ENCODE measurements at places on chromosomes 13 and 19.

DNA sequence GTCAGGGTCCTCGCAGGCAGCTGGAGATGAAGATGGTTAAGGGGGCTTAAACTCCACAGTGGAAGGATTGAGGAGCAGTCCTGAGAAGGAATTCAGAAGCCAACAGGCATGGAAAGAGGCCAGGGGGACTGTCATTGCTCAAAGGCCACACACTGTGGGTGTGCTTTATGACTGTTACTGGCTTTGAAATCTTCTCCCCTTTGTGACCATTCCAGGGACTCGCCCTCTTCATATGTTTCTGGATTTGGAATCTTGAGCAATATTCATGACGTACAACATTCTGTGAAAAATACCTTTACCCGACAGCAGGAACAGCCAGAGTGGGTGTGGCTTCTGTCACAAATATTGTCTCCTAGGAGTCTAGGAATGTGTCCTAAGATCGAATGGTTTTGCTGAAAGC is 16.6 kb downstream of the CEACAM7 start:
- DNase-seq = no peak

DNA sequence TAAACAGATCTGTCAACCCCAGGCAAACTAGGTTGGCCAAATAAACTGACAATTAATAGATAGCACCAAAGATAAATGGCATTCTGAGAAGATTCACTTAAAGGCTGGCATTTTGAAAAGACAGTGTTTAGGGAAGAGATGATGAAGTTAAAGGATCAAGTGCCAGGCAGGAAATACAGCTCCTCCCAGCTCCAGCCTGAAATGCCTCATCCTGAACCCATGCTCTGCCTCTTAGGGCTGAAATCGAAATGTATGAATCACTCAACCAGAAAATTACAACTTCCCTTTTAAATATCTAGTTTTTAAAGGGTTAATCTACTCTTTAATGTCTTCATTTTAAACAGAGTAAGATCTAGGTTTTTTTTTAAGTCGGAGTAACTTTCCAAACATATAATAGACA is 171.2 kb upstream of the UBL3 start:
- no peak for DNase-seq

DNA sequence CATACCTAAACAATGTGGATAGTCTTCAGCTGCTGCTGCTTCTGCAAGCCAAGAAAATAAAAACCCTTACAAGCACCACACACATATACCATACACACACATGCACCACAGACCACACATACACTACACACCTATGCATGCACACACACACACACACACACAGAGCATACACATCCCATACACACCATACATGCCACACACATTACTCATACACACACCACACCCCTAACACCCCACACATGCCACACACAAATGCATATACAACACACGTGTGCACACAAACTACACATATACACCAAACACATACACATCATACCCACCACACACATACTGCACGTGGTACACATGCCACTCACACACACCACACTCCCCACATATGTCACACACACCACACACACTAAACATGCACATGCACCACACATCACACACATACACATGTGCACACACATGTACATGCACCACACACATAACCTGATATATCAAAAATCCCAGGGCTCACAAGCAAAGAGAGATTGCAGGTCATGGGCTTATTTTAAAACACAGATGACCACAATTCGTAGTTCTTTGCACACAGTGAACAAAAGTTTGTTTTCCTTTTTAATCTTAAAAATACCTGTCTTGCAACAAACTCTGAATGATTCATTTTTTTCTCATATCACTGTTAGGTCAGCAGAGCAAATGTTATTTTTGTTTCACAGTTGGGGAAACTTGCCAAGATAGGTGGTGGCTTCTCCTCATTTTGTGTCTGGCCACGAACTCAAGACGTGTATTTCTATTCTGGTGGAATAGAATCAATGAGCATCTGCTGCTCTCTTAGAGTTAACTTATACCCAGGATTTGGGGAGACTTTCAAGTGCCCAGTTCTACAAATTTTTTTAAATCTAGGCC is 456.6 kb downstream of the FGF9 start:
- DNase-seq = no peak

DNA sequence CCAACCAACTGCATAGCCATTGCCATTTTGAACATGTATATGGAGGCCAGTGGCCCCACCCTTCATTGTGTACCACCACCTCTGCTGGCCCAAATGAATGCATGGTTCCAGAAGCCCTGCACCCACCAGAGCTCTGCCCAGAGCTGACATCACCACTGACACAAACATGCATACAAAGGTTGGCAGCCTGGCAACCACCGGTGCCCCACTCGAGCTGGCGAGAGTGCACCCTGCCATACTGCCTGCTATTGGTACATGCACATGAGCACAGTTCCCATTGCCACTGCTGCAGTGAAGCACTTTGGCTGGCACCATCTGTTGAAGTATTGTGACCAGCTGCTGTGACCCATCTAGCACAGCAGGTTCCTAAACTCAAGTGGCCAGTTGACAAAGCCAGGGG is 1564.9 kb downstream of the OLFM4 start:
- no peak for DNase-seq

DNA sequence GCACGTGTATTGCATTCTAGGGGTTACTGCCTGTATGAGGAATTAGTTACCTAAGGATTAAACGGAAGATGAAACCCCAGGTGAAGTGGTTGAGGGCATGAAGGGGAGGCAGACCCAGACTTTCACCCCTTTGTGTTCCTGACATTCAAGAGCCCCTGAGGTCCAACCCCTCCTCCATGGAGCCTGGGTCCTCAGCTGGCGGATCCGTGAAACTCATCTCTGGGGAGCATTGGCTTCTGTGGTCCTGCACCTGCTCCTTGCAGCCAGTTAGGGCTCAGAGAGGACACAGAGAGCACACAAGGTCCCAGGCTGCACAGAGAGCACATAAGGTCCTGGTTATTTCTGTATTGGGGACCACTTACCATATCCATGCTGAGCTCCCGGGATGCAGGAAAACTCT is 7.0 kb upstream of the LILRA1 start:
- no peak for DNase-seq

DNA sequence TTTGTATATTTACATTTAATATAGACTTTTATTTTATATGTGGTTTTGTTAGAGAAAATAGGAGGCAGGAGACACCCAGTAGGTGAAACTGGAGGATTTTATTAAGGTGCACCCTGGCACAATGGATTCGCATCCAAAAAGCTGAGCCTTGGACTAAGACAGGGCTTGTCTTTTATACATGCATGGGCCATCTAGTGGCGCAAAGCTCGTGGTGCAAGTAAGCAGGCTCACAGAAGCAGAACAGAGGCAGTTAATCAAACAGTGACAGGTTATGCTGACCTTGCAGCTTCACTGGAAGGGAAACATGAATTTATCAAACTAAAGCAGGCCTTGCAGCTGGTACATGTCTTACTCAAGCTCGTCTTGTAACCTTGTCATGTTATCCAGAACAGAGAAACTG is 58.8 kb upstream of the ZNF681 start:
- peak; percentile 1 for DNase-seq

- DNase-seq = no peak
These were observed 31.2 kb downstream of the GADD45B start for GRCh38 chr19:2507109-2507508.

GRCh38 chr19:811506-812048 is 10.2 kb downstream of the PLPPR3 start:
- no peak for DNase-seq

DNA sequence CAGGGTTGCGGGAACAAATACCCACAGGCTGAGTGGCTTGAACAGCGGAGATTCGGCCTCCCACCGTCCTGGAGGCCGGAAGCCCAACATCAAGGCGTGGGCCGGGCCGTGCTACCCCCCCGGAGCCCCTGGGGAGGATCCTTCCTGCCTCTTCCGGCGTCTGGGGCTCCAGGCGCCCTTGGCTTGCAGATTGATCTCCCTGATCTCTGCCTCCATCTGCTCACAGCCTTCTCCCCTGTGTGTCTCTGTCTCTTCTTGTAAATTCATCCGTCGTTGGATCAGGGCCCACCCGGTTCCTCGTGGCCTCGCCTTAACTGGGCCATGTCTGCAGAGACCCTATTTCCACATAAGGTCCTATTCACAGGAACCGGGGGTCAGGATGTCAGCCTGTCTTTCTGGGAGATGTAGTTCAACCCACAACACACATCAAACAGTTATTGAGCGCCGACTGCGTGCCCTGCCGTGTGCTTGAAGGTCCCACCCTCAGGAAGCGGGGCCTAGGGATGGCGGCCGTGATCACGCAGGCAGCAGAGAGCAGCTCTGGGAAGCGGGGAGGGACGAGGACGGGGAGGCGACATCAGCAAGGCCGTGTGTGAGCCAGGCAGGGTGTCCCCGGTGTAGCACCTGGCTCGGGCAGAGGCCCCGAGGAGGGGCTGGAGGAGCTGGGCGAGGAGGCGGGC is 21.3 kb downstream of the HCN2 start:
- DNase-seq = no peak

DNA sequence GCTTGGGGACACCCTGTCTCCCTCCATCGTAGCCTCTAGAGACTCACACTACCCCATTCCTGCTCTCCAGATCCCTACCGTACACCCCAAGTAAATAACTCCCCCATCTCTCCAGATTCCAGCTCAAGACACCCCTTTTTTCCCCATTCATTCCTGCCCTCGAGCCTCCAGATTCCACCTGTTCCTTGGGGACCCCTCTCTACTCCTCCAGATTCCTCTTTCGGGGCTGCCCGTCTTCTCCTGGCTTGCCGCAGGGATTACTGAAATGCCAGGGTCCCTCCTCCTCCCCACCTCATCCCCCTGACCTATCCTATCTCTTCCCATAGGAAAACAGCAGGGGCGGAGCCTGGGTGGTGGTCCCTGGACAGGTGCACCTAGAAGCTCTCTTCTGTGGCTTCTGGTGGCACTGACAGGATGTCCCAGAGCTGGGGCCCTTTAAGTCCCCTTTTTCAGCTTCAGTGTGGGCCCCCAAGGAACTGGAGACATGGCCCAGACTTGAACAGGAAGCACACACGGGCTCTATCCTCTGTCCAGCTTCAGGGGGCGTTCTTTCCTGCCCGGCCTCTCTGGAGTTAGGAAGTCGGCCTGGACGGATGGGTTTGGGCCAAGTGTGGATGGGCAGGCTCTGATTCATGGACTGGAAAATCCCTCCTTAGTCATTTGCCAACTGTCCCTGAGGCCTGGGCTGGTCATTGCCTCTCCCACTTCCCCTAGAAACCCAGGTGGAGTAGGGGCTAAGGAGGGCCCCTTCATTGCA is 1.2 kb downstream of the ZSWIM4 start:
- DNase-seq = no peak

GRCh38 chr19:7657131-7657751 is 11.6 kb upstream of the RETN start:
- no peak for DNase-seq

DNA sequence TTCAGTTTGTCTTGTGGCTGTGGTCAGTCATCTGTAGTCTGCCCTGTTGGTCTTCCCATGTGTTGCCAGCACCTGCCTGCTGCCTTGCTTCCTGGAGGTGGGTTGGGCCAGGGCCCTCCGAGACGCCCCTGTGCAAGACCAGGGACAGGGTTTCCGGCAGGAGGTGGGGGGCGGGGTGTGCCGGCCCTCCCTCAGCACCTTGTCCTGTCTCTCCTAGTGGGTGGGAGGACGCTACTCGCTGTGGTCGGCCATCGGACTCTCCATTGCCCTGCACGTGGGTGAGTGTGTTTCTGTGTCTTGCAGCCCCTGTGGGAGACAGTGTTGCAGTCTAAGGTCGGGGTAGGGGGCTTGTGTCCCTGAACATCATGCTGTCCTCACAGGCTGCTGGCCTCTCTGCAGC is 11.2 kb upstream of the PDCD2L start:
- DNase-seq = no peak

- no peak for DNase-seq
These were observed 9.9 kb downstream of the CEACAM4 start for GRCh38 chr19:41616792-41617621.

DNA sequence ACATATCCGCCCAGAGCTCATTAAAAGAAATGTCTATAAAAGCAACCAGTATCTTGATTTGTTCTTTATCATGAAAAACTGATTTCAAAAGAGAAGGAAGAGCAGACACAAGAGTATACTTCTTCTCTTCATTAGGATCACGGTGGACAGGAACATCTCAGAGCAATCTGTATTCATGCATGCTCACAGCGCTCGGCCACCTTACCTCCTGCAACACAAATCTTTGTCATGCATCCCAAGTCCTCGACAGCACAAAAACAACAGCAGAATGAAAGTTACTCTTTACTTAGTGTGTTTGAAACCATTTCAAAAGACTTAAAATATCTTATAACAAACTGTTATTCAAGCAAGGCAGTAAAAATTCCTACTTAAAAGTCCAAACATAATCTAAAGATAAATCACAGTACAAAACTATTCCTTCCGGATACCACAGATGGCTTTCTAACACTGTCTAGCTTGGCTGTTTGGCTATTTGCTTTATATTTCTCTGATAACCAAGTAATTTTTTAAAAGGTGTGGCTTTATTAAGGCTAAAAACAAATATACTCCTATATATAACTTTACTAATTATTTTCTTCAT is 174.5 kb downstream of the TBC1D4 start:
- DNase-seq = no peak

DNA sequence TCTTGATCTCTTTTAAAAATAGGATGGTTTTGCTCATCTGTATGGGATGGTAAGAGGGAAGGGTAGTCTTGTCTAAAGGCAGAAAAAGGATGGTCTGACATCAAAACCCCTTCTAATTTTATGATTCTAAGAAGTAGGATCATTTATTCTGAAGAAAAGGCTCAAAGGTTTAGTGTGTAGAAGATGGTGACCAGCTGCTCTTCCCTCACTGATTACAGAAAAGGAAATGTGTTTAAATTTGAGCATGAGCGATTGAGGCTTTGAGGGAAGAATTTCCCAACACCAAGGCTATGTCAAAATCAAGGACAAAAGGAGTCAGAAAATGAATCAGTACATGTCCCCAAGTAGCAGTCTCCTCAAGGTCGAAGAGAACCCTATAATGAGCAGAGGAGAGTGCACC is 909.8 kb downstream of the EFNB2 start:
- DNase-seq = no peak

DNA sequence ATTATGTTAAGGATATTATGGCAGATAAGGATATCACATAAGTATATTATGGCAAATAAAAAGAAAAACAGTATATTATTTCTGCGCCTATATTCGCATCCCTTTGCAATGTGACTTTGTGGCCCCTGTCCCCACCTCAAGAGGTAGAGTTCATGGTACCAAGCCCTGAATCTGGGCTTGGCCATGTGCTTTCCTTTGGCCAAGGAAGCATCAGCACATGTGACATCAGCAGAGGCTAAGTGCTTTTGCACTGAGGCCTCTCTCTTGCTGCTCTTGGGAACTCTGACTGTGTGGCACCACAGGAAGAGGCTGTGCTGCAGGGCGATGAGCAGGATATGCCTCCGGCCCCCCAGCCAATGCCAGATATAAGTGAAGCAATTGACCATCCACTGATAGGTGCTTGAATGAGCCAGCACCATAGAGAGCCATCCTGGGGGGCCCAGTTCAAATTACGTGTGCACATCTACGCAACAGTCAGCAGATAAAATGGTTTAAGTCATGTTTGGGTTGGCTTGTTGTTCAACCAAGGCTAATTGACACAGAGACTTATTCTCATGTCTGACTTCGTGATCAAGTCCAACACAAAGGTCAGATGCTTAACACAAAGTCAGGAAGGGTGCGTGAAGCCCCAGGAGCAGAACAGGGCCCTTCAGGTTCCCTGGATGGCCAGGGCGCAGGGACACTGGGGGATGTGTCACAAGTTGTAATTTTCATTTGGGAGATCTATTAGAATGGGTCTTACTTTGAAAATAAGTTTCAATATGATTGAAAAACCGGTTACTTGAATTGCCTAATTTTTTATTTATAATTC is 173.3 kb downstream of the COL4A1 start:
- DNase-seq = no peak

- peak; percentile 11 for DNase-seq
These were observed 39.9 kb upstream of the CEACAM8 start for GRCh38 chr19:42634409-42635232.

- no peak for DNase-seq
These were observed 232.1 kb downstream of the DIAPH3 start for GRCh38 chr13:59931621-59932020.

Measured in globus pallidus (tissue), 1 donor.